Kidney (tissue), 22 donors: ENCODE measurements at places on chromosomes 7 and 10. TPM values are rescaled to one million over a fixed set of nuclear protein-coding genes. Genes with fewer than 3 reads are reported as not detected.

The INA gene
- polyA plus RNA-seq: not detected

The AKR1C2 gene
- polyA plus RNA-seq: 11.8 TPM

The FLNC gene
- 2.8 TPM for polyA plus RNA-seq

The CPN1 gene
- 0.43 TPM for polyA plus RNA-seq

The UNCX gene
- 1.4 TPM for polyA plus RNA-seq

The SAMD9L gene
- 4.5 TPM for polyA plus RNA-seq

The CALHM1 gene
- not detected for polyA plus RNA-seq

The SKIDA1 gene
- polyA plus RNA-seq: 0.71 TPM

The MMP21 gene
- polyA plus RNA-seq: not detected

The CH25H gene
- 1.2 TPM for polyA plus RNA-seq

The KLHDC10 gene
- polyA plus RNA-seq: 15.7 TPM

The SPDYE2 gene
- not detected for polyA plus RNA-seq

The GFRA1 gene
- 3.0 TPM for polyA plus RNA-seq

The CFAP69 gene
- 9.2 TPM for polyA plus RNA-seq

The SPDYE9 gene
- polyA plus RNA-seq: not detected

The AGR2 gene
- polyA plus RNA-seq: 15.1 TPM

The SYT15B gene
- 0.39 TPM for polyA plus RNA-seq

The SNCG gene
- polyA plus RNA-seq: 92.8 TPM

The ZNF862 gene
- 5.7 TPM for polyA plus RNA-seq

The SLC26A5 gene
- not detected for polyA plus RNA-seq

The TRIM50 gene
- polyA plus RNA-seq: 14.0 TPM

The COL1A2 gene
- polyA plus RNA-seq: 51.4 TPM

The CD36 gene
- 6.7 TPM for polyA plus RNA-seq

The CBX3 gene
- polyA plus RNA-seq: 92.4 TPM

The CTAGE15 gene
- not detected for polyA plus RNA-seq

The CHCHD1 gene
- polyA plus RNA-seq: 105 TPM

The SCRN1 gene
- polyA plus RNA-seq: 22.2 TPM

The RARRES2 gene
- 475 TPM for polyA plus RNA-seq

The PAPSS2 gene
- polyA plus RNA-seq: 23.5 TPM

The LRRC4 gene
- 3.2 TPM for polyA plus RNA-seq

The CTNNA3 gene
- 0.45 TPM for polyA plus RNA-seq

The USP6NL gene
- polyA plus RNA-seq: 4.5 TPM

The RASA4 gene
- 47.0 TPM for polyA plus RNA-seq

The LUC7L2 gene
- polyA plus RNA-seq: 33.0 TPM
